Fibroblast of skin of right quadriceps (primary cell): ENCODE measurements at places on chromosomes 3 and 15.
A peak's percentile ranks its signal among the peaks of the same experiment; 100 is the strongest.

GRCh38 chr3:122882361-122882947 is 87.6 kb downstream of the SLC49A4 start:
- no peak for DNase-seq

DNA sequence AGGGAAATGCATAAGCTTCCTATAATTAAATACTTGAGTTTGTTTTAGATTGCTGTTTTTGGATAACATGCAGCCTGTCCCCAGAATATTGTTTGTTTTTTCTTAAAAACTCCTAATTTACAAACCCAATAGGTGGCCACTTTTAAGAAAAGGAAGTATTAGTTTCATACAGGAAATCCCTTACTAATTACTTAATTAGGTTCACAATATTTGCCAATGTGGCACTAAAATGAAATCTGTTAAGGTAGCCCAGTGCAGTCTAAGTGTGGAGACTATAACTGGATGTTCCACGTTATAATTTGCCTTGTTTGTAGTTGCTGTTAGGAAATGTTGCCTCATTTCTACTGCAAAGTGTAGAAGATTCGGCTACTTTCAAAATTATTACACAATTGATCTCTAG is 195.8 kb downstream of the BBX start:
- DNase-seq: no peak

DNA sequence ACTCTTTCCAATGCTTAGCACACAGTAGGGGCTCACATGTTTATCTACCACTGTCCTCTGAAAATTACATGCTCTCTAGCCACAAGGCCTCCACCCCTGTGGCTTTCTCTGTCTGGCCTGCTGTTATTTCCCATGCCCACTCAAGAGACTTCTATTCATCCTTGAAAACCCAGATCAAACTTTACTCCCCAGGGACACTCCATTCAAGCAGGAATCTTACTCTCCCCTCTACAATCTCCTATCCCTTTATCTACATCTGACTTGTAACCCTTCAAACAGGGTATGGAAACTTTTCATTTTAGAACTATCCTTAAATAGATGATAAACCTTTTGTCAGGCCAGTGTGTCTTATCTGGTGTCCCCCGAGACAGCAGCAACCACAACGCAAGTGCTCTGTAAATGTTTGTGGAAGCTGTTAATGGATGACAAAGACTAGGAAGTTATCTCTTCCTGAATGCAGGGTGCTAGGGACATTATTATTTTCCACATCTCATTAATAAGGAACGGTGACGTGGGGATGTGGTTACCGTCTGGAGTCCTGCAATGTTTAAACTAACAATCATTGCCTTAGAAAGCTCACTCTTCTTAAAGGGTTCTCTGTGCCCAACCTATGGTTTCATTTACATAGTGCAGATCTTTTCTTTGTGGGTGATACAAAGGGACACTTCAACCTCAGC is 322.3 kb downstream of the ARRDC4 start:
- DNase-seq: no peak

DNA sequence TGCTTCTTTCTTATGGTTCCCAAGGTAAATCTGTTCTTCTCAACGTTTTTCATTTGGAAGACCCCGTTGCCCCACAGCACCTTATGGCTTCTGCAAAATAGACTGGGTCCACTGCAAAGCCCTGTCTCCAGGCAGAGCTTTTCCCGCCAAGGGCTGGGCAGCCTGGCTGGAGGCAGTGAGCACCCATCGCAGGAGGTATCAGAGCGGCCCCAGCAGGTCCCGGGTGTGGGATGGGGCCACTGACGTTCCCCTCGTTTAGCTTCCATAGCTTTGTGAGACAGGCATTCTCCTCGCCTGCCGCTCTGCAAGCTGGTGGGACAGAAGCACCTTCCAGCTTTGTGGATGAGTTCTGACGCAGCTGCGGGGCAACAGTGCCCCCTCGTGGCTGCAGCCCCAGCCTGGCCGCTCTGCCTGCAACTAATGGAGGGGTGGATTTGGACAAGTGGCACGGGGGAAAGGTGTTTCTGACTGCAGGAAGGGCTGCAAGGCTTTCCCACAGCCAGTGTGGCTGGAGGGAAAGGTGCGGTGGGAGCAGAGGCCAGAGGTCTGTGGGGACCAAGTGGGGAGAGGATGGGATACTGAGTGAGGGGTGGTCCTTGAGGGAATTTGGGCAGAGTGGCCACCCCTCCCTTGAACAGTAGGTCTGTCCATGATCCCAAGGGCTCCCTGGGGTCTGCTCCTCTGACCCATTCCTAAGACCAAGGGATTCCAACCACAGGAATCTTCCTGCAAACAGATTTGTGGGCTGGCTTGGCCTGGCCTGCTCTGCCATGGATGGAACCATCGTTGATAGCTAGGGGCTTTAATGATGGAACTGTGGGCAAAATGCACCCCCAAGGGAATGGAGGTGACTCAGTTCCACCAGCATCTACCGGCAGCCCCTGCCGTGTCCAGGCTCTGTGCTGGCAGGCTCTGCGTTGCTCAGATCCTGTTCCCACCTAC is 99.4 kb downstream of the FBLN2 start:
- DNase-seq: peak; percentile 68

DNA sequence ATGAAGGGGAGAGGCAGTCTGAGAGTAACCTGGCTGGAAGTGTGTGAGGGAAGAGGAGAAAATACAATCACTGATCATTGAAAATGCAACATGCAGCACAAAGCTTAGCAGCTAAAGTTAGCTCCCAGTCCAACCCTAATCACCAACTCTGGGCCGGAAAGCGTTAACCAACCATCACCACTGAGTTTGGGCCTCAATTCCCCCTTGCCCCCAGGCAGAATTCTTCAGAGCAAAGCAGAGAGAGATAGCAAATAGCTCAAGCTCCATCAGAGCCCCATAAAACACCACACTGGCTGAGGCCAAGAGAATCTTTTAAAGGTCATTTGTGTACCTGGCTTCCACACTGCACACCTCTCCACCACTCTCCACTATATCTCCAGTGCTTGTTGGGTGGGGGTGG is 16.2 kb upstream of the PDIA5 start:
- no peak for DNase-seq

DNA sequence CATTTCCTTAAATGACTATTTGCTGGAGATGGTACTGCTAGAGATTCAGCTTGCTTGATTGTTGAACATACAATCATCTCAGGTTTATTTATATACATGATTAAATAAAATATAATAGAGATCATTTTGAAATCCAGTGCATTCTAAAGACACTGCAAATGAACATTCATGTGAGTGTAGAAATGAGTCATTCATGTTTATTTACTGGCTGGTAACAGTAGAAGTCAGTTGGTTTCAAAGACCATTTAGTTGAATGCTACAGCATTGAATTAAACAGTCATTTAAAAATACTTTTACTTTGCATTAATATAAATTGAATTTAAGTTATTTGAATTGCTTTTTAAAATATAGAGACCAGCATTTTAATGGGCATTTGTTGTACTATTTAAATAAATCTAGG is 551.9 kb upstream of the GOLIM4 start:
- DNase-seq: no peak

DNA sequence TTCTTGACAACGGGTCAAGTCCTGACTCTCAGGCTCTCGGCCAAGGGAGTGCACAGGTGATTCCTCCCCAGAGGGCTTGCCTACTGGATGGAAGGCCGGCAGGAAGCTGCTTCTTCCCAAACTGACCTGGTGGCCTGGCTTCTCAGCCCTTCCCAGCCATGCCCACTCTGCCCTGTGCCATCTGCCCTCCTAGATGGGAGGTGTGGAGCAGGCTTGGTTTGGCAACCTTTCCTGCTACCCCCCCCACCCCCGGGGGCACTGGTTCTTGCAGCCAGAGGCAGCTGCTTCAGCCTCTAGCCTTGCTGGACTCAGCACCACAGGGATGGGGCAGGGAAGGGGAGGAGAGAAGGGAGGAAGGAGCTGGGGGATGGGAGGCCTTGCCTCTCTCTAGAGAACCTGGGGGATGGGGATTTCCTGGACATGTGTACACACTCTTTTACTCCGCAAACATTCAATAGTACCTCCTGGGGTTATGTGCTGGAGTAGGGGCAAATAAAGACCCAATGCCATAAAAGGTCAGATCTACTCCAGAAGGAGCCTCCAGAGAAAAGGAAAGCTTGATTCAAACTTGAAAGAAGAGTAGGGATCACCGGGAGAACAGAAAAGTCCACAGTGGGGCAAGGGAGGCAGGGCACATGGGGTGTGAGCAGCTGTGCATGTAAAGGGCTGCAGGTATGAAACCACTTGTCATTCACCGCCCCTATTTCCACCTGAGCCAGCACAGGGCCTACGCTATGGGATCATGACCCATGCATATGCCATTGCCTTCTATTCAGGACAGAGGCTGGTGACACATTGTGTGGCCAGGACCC is 4.2 kb upstream of the DAPK2 start:
- DNase-seq: no peak

DNA sequence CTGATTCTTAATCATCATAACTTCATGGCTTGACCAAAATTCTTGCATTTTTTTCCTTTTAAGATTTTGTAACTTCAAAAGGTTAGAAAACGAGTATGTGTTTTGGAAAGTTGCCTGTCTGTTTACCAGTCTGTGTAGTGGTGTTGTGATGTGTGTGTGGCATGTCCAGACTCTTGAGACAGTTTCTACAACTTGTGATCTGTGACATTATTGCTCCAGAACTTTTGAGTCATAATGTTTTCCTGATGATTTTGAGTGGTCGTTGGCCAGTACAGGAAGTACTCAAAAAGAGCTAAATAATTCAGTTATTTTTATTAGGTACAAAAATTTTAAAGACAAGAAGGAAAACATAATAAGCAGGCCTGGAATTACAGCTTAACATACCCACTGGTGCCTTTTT is 229.0 kb upstream of the C2CD4B start:
- DNase-seq: no peak

DNA sequence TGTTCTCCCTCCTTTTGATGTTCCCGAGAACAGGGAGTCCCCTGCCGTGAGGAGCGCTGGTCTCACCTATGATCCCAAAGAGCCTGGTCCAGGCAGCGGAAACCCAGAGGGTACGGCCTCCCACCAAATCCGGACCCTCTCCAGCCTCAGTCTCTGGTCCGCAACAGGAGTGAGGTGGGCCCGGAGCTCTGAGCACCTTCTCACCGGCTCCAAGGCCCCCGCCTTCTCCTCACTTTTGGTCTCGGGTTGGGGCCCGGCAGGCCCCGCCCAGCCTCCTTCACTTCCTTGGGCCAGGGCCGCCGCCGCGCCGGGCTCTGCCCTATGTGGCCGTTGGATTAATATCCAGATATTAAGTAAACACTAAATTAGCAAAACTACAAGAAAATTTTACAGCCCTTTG is 5.7 kb upstream of the SKOR1 start:
- no peak for DNase-seq

DNA sequence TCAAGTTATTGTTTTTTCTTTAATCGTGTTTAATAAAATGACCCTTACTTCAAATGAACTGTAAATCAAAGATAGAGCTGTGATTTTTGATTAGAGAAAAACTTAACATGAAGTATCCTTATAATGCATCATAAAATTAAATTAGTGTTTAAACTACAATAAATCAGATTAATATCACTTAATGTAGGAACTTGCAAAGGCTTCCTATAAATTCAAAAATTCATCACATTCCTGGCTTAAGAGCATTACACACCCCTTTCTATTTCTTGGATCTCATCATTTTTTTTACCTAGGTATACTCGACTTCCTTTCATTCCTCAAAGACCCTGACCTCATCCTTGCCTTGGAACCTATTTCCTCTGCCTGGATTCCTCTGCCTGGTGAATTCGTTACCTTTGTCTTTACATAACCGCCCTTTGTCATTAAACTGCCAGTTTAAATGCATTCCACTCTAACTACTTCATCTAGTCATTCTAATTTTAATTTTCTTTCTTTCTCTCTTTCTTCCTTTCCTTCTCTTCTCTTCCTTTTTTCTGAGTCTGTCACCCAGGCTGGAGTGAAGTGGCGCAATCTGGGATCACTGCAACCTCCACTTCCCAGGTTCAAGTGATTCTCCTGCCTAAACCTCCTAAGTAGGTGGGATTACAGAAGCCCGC is 1244.5 kb downstream of the OTOL1 start:
- no peak for DNase-seq
